Thymus (tissue), 14 donors: ENCODE measurements at places on chromosomes 6 and 20. TPM values are rescaled to one million over a fixed set of nuclear protein-coding genes. Genes with fewer than 3 reads are reported as not detected.

DNA sequence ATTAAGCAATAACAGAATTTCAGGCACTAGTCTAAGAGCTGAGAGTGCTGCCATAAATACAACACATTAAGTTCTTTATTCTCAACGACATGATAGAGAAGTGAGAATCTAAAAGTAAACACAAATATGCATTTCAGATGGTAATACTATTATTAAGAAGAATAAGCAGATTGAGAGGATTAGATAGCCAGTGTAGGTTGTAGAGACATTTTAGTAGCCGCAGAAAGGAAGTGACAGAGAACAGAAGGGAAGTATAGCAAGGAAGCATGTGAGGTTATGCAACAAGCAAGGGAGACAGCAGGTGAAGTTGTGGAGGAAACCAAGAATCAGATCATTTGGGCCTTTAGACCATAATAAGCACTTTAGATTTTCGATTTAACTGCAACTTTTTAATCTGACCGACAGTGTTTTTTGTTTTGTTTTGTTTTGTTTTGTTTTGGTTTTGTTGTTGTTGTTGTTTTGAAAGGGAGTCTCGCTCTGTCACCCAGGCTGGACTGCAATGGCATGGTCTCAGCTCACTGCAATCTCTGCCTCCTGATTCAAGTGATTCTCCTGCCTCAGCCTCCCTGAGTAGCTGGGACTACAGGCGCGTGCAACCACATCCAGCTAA lies 737.0 kb upstream of the ADGRB3 start:
- H3K27ac ChIP-seq = no peak overlapping the region
- DNase-seq = no peak
- no peaks in the 10 kb centered on the region for H3K4me1 ChIP-seq
- H3K4me3 ChIP-seq = no peak overlapping the region

- no peak overlapping the region for H3K27ac ChIP-seq
- H3K36me3 ChIP-seq = no peaks in the 10 kb centered on the region
- H3K4me3 ChIP-seq = no peak overlapping the region
- H3K27me3 ChIP-seq = no peaks in the 10 kb centered on the region
Measured at GRCh38 chr20:8400486-8400885, 268.4 kb downstream of the PLCB1 start.

GRCh38 chr6:49531774-49532569 lies 18.5 kb upstream of the C6orf141 start:
- H3K27ac ChIP-seq = no peak overlapping the region
- DNase-seq = no peak
- no peak overlapping the region for H3K4me3 ChIP-seq
- no peaks in the 10 kb centered on the region for H3K4me1 ChIP-seq

GRCh38 chr6:34043359-34043758 lies 102.5 kb downstream of the GRM4 start:
- H3K36me3 ChIP-seq = no peaks in the 10 kb centered on the region
- no peaks in the 10 kb centered on the region for H3K4me1 ChIP-seq
- no peak overlapping the region for H3K27ac ChIP-seq
- H3K4me3 ChIP-seq = no peak overlapping the region
- H3K27me3 ChIP-seq = peaks cover 15% of the 10 kb centered on the region

DNA sequence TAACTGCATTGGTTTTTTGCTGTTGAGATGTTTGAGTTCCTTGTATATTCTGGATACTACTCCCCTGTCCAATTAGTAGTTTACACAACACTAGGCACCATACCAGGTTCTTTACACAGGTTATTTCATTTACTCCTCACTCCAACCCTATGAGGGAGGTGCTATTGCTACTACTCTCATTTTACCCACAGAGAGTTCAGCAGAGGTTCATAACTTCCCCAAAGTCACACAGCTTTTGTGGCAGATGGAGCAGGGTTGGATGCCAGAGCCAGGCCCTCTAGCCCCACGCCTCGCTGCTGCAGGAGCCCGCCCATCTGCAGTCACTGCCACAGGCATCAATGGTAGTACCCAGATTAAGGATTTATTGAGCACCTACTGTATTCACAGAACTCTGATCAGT lies 61.7 kb upstream of the MAP3K4 start:
- H3K4me3 ChIP-seq = no peak overlapping the region
- peaks cover 6% of the 10 kb centered on the region for H3K27me3 ChIP-seq
- no peak for DNase-seq
- H3K36me3 ChIP-seq = no peaks in the 10 kb centered on the region
- H3K4me1 ChIP-seq = no peaks in the 10 kb centered on the region
- no peak overlapping the region for H3K27ac ChIP-seq

GRCh38 chr6:79755967-79756366 lies 124.8 kb downstream of the SH3BGRL2 start:
- H3K4me1 ChIP-seq = no peaks in the 10 kb centered on the region
- no peak overlapping the region for H3K27ac ChIP-seq
- H3K4me3 ChIP-seq = no peak overlapping the region
- no peaks in the 10 kb centered on the region for H3K27me3 ChIP-seq
- H3K36me3 ChIP-seq = no peaks in the 10 kb centered on the region
- DNase-seq = no peak

ADGRF4 gene
- 1.6 TPM for polyA plus RNA-seq
